Fibroblast of the conjunctiva (primary cell): ENCODE measurements at places on chromosomes 5 and 9.

GRCh38 chr9:134365791-134366222, 39.6 kb downstream of the RXRA start:
- DNase-seq: peak; percentile 68

DNA sequence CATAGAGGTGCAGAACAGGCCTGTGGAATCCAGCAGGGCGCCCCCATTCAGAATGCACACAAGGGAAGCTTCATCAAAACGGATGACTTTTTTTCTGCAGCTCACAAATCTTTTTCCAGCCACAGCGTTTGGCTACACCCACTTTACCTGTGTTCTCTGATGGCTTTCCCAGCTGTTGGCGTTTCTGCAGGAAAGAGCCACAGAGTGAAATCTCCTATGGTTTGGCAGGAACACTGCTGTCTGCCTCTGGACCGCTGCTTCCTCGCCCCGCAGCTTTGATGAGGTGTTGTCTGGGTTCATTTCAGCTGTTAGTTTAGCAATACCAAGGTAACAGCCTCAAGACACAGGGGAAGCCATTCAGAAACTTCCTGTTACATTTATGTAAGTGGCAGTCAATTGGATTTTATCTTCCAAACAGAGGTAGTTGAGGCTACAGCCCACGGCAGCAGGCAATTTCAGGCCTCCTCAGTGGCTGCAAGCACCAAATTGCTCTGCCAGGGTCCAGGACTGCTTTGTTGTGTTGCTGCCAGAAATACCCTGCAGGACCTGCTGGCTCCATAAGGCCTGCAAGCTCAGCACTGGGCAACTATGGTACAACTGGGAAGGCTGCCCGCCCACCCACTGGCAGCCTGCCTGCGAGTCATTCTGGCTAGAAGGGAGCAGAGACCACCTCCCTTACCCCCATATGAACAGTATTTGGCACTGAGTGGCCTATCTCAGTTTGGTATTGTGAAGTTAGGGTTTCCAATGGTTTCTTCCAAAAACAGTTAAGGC, 96.7 kb downstream of the MVB12B start:
- DNase-seq: no peak

GRCh38 chr5:73170522-73170921, 2.5 kb upstream of the TMEM174 start:
- DNase-seq: no peak

GRCh38 chr9:15276328-15276938, 30.6 kb downstream of the TTC39B start:
- no peak for DNase-seq

- DNase-seq: no peak
Observed at GRCh38 chr9:3541206-3541605, 15.4 kb upstream of the RFX3 start.

DNA sequence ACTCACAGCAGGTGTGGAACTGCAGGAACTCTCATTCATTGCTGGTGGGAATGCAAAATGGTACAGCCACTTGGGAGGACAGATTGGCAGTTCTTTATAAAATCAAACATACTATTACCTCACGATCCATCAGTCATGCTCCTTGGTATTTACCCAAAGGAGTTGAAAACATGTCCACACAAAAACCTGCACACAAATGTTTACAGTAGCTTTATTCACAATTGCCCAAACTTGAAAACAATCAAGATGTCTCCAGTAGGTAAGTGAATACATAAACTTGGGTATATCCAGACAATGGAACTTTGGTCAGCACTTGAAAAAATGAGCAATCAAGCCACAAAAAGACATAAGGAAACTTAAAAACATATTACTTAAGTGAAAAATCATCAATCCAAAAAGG, 215.5 kb downstream of the IRX1 start:
- no peak for DNase-seq

GRCh38 chr9:37412431-37413151, 9.9 kb upstream of the GRHPR start:
- DNase-seq: no peak

DNA sequence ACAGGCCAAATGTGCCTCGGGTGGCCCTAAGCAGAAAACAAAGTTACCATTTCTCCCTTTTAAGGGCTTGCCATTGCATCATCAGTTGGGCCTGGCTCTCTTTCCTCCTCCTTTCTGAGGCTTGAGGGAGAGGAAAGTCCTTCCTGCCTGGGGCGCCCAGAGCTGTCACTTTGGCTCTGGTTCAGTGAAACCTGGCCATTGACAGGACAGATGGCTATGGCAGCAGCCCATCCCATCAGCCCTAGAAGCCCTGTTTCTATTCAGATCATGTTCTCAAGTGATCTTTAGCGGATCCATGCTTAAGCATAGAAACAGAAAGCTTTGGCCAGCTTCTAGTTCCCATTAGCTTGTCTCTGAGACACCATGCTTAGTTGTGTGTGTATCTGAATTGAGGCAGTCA, 293.4 kb downstream of the YTHDC2 start:
- peak; percentile 8 for DNase-seq

- no peak for DNase-seq
Observed at GRCh38 chr5:1105350-1106265, 6.3 kb downstream of the SLC12A7 start.

GRCh38 chr5:19975795-19976194, 12.2 kb downstream of the CDH18 start:
- no peak for DNase-seq

DNA sequence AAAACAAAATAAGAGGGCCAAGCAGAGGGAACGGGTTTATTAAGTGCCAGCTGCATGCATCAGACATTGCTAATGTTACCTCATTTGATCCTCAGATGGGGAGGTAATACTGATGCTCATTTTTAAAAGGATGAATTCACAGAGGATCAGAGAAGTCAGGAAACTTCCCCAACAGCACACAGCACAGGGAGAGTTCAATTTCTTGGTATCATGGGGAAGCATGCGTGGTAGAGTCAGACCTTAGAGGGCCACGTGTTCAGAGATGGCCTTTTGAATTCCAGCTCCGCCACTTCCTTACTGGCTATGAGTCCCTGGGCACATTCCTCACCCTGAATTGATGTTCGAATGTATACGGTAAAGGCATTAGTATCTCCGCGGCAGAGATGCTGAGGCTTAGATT, 108.3 kb downstream of the MYO10 start:
- DNase-seq: no peak

GRCh38 chr9:79644601-79645000, 72.8 kb downstream of the TLE4 start:
- no peak for DNase-seq

GRCh38 chr5:143413958-143414669, 10.6 kb upstream of the NR3C1 start:
- DNase-seq: no peak

DNA sequence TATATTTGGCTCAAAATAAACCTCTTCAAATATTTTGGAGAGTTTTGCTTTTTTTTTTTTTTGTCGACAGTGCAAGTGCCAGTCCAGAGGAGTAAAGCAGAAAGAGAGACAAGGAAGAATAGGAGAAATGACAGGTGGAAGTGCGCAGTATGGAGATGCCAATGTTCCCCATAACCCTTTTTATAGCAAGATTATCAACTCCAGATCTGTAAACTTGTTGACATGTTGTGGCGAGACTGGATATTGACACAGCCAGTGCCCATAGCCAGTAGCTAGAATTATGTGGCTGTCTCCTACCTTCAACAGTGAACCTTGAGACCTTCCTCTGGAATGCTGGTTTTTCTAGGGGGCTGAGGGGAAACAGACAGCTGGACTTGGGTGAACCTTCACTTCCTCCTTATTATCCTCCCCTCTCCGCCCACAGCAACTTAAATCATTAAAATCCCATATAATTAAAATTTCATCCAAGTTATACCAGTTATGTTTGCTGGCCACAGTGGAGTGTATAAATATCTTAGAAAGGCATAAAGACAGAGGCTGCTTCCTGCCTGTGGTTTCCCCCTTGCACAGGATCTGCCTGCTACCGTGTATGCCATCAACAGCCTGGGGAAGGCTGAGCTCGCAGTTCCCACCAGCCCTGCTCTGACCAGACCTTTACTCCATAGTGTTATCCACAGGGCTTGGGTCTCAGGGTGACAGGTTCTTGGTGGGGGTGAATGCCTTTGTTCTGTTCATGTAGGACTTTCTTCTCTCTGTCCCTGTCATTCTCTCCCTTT, 112.3 kb upstream of the ANKH start:
- DNase-seq: no peak

GRCh38 chr9:89953824-89954615, 349.2 kb downstream of the GADD45G start:
- no peak for DNase-seq

DNA sequence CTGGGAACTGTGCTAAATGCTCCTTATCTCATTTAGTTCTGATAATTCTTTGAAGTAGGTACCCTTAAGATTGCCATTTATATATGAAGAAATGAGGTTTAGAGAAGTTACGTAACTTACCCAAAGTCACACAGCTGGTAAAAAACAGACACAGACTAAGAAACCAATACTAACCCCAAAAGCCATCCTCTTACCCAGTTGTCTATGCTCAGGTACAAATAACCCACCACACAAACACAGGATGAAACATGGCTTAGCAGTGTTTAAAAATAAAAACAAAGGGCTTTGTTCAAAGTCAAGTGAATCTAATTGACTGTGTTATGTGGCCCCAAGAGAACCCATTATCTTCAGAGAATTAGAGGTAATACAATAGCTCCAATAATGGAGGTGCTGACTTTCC, 37.0 kb upstream of the IL7R start:
- DNase-seq: no peak

DNA sequence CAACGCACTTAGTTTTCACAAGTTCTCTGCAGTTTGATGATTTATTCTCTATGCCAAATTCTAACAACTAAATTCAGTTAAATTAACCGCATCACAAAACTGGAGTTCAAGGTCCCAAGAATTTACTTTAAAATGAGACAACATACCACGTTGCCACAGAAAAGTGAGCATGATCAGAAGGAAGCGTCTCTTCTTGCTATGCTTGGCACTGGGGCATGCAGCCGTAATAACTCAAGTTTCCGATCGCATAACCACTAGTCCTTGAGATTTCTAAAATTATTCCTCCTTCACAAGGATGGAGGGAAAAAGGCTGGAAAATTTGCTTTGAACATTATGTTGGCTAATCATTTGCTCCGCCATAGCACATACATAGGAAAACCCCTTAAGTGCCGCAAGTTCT, 13.9 kb downstream of the NFIB start:
- no peak for DNase-seq

DNA sequence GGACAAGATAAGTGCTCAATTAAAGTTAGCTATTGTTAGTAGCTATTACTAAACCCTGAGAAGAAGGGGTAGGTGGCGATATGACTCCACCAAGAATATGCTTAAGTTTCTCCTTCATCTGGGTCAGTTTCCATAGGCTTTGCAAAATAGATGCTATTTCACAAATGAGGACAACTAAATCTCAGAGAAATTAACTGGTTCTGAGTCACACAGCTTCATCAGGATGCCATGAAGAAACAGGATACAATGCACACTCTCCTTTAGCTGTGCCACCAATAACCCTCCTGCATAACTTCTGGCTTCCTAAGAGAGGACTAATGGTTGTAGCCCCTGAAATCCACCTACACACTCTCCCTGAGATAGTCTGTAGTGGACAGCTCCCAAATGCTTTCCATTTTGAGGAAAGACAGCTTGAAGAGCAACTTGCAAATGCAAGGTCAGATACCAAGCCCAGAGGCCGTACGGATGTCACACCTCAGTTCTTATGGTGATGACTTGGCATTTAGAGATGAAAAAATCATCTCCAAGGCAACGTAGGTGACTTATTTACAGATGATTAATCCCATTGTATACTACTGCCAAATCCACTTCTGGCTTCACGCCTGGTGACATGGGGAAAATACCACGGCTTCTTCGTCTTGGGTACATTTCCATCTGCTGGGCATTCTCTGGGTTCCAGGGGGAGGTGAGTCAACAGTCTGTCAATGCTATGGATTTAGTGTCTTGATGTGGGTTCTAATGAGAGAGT, 251.4 kb upstream of the IL12B start:
- peak; percentile 81 for DNase-seq

GRCh38 chr9:4833781-4834560, 41.2 kb downstream of the RCL1 start:
- DNase-seq: no peak

- no peak for DNase-seq
Observed at GRCh38 chr9:114671605-114672004, 10.4 kb downstream of the TEX48 start.

- no peak for DNase-seq
Observed at GRCh38 chr9:76374783-76375559, 19.3 kb downstream of the RFK start.

DNA sequence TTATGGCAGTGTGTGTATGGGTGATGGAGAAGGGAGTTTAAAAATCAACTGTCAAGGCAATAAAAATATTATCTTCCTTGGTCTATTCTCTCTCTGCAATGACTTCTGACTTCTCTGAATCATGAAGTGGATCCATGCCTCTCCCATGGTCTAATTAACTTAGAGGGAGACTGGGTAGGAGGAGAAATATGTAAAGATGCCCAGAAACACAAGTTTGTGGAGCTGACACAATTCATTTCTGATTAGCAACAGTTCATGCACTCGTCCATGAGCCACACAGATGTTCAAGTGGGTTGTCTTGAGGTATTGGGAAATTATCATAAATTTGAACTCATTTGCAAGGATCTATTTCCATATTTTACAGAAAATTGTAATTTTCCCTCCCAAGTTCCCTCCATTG, 38.1 kb downstream of the INSYN2B start:
- no peak for DNase-seq

DNA sequence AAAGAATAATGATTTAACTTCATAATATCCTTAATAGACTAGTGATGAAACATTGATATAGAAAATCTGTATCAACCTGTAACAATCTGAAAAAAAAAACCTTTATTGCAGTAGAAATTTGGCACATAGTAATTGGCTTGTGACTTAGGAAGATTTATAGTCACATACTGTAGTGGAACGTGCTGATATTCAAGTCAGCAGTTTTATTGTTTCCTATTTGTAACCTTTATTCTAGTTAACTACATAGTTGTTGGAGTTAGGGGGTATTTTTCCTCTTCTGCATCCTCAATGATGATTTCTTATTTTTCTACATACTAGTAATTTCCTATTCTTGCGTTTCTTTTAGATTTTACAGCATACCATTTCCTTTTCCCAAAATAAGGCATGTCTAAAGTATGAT, 14.5 kb upstream of the LRRC70 start:
- no peak for DNase-seq
